ENCODE measurements at places on chromosomes 6 and 20. TPM values are rescaled to one million over a fixed set of nuclear protein-coding genes. Genes with fewer than 3 reads are reported as not detected.

- no peak for DNase-seq
Observed at GRCh38 chr20:48965189-48965910, 43.8 kb downstream of the ARFGEF2 start.

- no peak for DNase-seq
Observed at GRCh38 chr6:134774201-134774638, 175.7 kb downstream of the ALDH8A1 start.

- DNase-seq: no peak
Observed at GRCh38 chr20:58941471-58941870, 39.6 kb upstream of the NELFCD start.

DNA sequence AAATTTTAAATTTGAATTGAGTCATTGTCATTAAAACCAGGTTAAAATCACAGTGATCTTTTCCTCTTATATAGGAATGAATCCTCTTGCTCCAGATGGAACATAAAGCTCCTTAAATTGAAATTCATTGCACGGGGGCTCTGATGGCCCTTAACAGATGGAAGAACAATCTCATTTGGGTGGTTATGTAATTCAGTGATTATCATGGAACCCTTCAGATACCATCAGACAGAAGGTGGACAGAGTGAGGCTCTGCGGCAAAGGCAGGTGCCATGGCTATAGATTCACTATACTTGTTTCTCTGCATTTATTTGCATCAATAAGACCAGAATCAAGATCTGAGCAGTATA, 17.8 kb upstream of the RNF182 start:
- no peak for DNase-seq

VSX1 gene
- 0.10 TPM for total RNA-seq

ADGB gene
- 0.10 TPM for total RNA-seq

GPR6 gene
- total RNA-seq: not detected

DNA sequence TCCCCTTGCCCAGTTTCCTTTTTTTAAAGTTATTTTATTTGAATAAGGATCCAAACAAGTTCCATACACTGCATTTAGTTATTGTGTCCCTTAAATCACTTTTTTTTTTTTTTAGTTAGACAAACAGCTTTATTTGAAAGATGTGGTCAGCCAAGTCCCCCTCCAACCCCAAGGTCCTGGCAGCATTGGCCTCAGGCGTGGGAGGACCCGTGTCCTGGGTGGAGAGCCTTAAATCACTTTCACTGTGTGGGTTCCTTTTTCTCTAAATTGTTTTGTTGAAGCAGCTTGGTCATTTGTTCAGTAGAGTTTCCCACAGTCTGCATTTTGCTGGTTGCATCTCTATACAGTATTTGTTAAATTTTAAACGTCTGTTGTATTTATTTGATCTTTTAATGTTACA, 5.2 kb upstream of the TBCC start:
- no peak for DNase-seq

- DNase-seq: no peak
Observed at GRCh38 chr6:36820700-36821580, 18.3 kb downstream of the CPNE5 start.

RAET1L gene
- total RNA-seq: 2.8 TPM

- DNase-seq: no peak
Observed at GRCh38 chr20:63119121-63119962, 96.6 kb downstream of the YTHDF1 start.

DNA sequence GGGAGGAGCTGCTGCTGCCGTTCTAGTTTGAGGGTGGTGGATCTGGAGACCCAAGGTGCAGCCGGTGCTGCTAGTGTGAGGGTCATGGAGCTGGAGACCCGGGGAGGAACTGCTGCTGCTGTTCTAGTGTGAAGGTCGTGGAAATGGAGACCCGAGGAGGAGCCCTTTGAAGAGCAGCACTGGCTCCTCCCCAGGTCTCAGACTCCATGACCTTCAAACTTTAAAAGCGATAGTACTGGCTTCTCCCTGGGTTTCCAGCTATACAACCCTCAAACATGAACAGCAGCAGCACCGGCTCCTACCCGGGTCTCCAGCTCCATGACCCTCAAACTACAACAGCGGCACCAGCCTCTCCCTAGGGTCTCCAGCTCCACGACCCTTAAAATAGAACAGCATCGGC, 15.5 kb downstream of the ULBP3 start:
- no peak for DNase-seq

DNA sequence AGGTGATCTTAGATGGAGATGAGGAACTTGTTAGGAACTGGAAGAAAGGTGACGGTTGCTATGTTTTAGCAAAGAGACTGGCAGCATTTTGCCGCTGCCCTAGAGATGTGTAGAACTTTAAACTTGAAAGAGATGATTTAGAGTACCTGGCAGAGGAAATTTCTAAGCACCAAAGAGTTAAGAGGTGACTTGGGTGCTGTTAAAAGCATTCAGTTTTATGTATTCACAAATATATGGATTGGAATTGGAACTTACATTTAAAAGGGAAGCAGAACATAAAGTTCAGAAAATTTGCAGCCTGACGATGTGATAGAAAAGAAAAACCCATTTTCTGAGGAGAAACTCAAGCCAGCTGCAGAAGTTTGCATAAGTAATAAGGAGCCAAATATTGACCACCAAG, 176.3 kb downstream of the MOXD1 start:
- no peak for DNase-seq

DNA sequence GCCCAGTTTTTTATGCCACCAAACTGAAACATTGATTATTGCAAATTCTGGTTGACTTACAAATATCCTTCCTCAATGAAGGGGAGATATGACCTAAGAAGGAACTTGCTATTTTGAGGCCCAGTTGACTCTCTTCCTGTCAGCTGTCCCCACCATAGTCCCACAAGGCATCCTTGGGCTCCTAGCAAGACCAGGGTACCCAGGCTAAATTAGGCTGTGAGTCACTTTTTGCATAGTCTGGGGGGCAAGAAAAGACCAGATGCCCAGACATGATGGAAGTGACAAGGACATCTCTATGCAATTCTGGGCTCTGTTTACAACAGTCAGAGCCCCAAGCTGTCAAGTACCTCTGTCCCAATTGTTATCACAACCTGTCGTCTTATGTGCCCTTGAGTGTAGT, 31.8 kb upstream of the MAFB start:
- DNase-seq: no peak

GRCh38 chr6:50030777-50031562, 9.2 kb upstream of the DEFB110 start:
- no peak for DNase-seq

PKIG gene
- total RNA-seq: 21.8 TPM

DNAH8 gene
- total RNA-seq: 0.89 TPM

DNA sequence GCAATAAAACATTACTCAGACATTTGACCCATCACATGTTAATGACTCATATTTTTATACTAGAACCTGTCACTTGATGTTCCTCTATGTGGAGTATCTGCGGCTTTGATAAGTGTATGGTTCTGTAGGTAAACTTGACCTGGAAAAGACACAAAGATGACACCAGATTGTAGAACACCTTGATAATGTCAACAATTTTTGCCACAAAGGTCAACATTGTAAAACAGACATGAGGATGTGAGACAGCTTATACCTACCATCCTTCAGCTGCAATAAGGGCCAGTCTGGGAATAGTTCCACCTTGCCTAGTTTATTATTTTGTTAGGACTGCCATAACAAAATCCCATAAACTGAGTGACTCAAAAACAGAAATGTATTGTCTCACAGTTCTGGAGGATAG, 202.4 kb downstream of the LMBRD1 start:
- DNase-seq: no peak

DNA sequence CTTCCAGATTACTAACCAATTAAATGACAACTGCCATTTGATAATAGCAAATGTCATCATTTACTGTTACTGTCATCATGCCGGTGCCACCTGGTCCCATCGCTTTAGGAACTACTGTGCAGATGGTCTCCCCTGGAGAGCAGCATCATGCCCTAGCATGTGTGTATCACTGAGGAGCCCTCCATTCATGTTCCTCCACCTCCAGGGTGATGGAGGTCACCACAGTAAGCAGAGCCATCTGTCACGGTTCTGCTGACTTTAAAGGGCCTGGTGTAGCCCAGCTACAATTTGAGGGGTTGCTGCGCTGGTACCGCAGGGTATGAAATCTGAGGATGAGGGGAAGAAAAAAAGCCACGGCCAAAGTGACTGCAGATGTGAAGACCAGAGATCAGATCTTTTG, 118.8 kb upstream of the KCNK16 start:
- DNase-seq: no peak

MLN gene
- not detected for total RNA-seq

DNA sequence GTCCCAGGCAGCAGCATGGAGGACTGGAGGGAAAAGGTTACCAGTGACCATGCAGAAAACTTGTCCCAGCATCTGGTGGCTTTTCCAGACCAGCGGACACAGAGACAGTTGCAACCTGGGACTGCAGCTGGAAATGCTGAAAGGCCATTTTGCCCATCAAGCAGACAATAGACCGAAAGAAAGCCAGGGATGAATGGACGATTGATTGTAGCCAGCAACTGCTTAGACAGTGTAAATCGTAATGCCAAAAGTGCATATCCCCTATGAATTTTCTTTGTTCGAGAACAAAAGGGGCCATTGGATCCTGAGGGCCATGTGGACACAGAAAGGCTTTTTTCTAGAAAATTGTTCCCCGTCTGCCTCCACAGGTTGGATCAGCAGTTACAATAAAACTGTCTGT, 115.7 kb downstream of the MBOAT1 start:
- DNase-seq: no peak

SIRPB1 gene
- 0.99 TPM for total RNA-seq

OSTM1 gene
- 12.2 TPM for total RNA-seq

DNA sequence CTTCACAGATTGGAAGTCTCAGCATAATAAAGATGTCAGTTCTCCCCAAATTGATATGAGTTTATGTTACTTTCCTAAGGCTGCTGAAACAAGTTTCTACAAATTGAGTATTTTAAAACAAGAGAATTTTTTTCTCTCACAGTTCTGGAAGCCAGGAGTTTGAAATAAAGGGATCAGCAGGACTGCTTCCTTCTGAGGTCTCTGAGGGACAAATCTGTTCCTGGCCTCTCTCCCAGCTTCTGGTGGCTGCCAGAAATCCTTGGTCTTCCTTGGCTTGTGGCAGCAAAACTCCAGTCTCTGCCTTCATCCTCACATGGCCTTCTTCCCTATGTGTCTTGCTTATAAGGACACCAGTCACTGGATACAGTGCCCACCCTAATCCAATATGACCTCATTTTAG, 136.1 kb downstream of the TFAP2A start:
- no peak for DNase-seq

DNA sequence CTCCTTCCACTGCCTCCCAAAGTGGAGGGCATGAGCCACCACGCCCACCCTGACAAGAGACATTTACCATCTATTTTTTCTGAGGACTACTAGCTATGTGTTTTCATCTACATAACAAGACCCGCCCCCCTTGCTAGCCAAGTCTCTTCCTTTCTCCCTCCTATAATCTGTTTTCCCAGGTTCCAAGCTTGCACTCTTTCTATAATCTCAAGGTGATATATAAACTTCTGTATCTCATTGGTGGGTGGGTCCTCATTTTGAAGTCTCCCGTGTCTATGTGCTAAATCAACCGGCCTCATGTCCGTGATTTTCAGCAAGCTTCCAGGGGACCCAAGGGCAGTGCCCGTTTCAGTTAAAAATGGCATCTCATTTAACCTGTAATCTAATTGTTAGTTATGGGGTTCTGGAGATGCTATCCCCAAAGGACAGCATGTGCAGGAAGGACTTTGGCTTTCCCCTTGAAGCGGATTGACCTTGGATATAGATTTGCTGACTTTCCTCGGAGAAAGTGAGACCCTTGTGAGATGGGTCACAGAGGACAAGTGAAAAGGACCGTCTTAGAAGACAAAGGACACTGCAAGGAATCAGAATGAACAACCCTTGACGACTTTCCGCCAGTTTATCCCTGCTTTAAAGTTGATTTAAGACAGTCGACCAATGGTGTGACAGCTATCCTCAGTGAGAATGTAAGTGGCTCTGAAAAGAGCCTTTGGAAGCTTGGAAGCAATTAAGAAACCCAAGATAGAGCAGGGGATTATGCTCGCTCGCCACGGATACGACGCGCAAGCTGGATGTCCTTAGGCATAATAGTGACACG, 22.4 kb downstream of the OR2B2 start:
- peak; percentile 38 for DNase-seq

DNA sequence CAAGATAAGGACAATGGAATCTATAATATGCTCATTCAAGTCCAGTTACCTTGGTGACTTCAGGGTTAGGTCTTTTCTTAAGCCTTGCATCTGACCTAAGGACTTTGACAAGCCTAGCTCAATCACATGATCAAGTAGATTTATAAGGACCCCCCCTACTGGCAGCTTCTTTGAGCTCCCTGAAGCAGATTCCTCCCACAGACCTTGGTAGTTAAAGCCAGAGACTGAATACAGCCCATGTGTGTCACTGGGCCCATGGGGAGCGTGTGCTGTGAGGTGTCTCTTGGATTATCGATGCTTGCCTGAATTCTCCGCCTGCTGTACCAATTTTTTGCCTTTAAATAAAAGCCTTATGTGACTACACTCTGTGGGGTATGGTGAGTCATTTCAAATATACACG, 372.7 kb upstream of the RGS17 start:
- DNase-seq: no peak

DNA sequence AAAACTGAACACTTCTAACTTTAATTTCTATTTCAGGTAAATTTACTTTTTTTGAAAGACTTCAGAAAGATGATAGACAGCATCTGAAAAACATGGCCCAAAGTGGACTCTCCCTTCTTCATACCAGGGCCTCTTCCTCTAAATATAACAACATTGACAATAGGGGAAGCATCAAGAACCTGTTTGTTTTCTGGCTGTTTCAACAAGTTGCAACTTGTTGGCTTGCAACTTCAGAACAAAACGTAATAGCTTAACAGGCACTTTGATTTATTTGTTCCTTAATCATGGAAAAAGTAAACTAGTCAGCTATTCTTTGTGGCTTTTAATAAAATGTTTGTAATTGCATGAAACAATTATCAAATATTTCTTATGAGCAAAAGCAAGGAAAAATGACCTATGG, 34.3 kb downstream of the RGS17 start:
- no peak for DNase-seq

TFAP2C gene
- 22.8 TPM for total RNA-seq

- DNase-seq: no peak
Observed at GRCh38 chr6:117483004-117483644, 650 bp downstream of the DCBLD1 start.

DNA sequence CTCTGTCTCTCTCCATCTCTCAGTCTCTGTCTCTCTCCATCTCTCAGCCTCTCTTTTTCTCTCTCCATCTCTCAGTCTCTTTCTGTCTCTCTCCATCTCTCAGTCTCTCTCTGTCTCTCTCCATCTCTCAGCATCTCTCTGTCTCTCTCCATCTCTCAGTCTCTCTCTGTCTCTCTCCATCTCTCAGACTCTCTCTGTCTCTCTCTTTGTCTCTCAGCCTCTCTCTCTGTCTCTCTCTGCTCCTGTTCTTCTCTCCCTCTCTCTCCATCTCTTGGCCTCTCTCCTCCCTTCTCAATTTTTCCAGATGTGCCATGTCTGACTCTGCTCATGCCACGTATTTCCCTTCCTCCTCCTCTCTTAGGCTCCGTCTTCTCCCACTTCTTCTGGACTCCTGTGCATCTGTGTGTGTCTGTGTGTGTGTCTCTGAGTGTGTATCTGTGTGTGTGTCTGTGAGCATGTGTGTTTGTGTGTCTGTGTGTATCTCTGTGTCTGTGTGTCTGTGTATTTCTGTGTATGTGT, 72.7 kb downstream of the SRC start:
- peak; percentile 34 for DNase-seq

TPBG gene
- 12.8 TPM for total RNA-seq

GRCh38 chr20:51994751-51995417, 192.6 kb upstream of the SALL4 start:
- no peak for DNase-seq

Measured in skin of body (tissue), 3 donors.